ENCODE measurements at places on chromosomes 6 and 20. TPM values are rescaled to one million over a fixed set of nuclear protein-coding genes. Genes with fewer than 3 reads are reported as not detected.

The ACSS2 gene
- total RNA-seq = 87.4 TPM

The DDR1 gene
- 32.0 TPM for total RNA-seq

The RRAGD gene
- 17.8 TPM for total RNA-seq

The FRMD1 gene
- 0.19 TPM for total RNA-seq

The TUBB2B gene
- total RNA-seq = 6.3 TPM

The PLCB1 gene
- 10.7 TPM for total RNA-seq

The ARMH2 gene
- not detected for total RNA-seq

The CFAP206 gene
- 0.45 TPM for total RNA-seq

The XKR7 gene
- not detected for total RNA-seq

The CABLES2 gene
- 4.2 TPM for total RNA-seq

The CRISP3 gene
- not detected for total RNA-seq

The COL19A1 gene
- total RNA-seq = 0.42 TPM

The FAM162B gene
- total RNA-seq = 6.2 TPM

The KCNK5 gene
- total RNA-seq = 1.2 TPM

The APCDD1L gene
- total RNA-seq = 1.7 TPM

The SULF2 gene
- 85.8 TPM for total RNA-seq

The PSMB1 gene
- total RNA-seq = 113 TPM
